Heart right ventricle (tissue), 16 donors: ENCODE measurements at places on chromosomes 1 and 21. TPM values are rescaled to one million over a fixed set of nuclear protein-coding genes. Genes with fewer than 3 reads are reported as not detected.

DNA sequence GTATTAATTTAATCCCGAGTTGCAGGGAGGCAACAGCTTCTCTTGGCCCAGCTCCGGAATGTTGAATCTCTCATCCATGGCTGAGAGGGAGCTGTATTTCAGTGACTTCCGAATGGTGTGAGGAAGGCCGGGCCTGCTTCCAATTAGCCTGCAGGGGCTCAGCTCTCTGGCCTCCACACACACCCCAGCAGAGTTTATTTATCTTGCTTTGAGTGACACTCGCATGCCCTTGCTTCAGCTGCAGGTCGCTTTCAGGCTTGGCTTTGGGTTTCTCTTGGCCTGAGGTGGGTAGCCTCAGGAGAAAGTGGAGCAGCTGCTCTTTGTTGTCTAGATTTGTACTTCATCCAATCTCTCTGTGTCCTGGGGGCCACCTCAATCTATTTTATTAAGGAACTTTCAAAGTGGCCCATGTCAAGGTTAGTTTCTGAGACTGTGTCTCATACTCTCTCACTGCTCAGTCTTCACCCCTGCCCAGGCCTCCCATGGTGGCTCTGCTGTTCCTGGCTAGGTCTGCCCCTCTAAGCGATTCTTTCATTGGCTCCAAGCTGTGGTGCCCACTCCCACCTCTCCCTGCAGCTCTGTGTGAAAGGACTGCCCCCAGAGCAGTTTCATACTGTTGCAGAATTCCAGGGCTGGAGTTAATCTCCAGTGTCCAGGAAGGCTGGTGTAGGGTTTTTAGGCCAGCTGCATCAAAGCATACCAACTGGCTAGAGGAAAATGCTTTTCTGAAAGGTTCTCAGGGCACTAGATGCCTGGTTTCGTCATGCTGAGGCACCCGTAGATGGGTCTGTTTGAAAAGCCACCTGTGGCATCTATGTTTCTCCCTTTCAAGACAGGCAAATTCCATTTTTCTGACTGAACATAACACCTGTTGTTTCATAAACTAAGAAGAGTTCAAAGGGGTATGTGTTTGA is 153.5 kb downstream of the PLXNA2 start:
- DNase-seq: peak; percentile 55

GRCh38 chr1:160823296-160823695 is 27.3 kb downstream of the LY9 start:
- no peak for DNase-seq

DNA sequence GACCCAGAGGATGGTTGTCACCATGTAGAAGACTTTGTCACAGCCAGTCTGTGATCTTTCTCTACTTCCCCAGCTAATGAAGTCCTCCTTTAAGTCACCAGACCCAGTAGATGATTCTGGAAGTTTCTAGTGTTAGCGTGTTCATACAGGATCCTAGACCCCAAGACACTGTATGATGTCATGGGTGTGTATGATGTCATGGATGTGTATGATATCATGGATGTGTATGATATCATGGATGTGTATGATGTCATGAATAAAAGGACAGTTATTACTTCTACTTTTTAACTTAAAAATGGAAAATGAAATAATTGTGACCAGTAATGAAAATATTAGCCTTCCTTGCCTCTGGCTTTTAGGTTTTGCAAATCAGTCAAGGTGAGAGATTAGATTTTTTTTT is 260.0 kb downstream of the FMN2 start:
- DNase-seq: no peak

DNA sequence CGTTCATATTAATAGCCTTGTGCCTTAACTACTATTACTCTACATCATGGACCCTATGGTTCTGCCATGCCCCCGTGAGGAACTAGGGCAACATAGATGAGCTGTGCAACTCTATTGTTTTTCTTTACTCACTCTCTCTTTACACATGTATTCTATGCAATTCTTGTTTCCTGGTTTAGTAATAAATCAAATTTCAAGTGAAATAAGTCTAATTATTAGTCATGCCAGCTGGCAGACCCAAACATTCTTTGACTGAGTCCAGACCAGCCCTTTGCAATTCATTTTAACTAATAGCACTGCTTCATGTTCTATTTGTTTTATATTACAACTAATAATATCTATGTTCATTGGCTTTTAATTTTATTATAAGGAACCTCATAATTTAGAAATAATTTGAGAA is 789.3 kb upstream of the ADAMTS5 start:
- no peak for DNase-seq

- no peak for DNase-seq
These were observed 20.6 kb upstream of the PPM1J start for GRCh38 chr1:112735752-112736151.

GRCh38 chr1:164953098-164953497 is 394.1 kb downstream of the PBX1 start:
- no peak for DNase-seq

GRCh38 chr21:45411810-45412206 is 6.8 kb downstream of the COL18A1 start:
- no peak for DNase-seq

DNA sequence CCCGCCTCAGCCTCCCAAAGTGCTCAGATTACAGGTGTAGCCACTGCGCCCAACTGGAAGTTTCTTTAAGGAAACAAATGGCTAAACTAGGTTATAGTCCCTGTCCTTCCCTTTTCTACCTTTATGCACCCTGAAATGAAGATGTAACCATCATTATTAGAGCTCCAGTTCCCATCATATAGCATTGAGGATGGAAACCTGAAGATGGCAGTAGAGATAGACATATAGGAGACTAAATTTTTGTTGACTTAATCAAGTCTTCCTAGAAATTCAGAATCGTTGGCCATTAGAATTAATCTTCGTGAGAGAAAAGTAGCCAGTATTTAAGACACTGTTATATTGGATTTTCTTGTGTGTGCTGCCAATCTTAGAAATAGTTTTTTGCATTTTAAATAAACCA is 1016.3 kb upstream of the NCAM2 start:
- no peak for DNase-seq

DNA sequence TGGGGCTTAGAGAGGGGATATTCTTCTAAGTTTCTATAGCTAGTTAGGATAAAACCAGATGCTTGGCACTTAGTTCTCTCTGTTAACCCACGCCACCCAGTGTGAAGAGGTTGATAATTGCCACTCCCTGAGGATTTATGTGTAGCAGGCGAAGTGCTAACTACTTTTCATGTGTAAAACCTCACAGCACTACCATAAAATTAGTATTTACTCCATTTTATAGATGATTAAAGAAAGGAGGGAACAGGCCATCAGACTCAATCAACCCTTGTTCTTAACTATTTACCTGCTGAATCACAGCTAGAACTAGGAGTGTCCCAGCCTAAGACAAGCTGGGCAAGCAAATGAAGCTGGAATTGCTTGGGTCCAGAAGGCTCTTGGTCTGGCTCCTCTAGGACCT is 8.9 kb downstream of the LIN28A start:
- DNase-seq: no peak

- no peak for DNase-seq
These were observed 52.3 kb downstream of the UTP25 start for GRCh38 chr1:209880031-209880430.

GRCh38 chr1:163203561-163203960 is 845 bp upstream of the RGS5 start:
- DNase-seq: no peak

DNA sequence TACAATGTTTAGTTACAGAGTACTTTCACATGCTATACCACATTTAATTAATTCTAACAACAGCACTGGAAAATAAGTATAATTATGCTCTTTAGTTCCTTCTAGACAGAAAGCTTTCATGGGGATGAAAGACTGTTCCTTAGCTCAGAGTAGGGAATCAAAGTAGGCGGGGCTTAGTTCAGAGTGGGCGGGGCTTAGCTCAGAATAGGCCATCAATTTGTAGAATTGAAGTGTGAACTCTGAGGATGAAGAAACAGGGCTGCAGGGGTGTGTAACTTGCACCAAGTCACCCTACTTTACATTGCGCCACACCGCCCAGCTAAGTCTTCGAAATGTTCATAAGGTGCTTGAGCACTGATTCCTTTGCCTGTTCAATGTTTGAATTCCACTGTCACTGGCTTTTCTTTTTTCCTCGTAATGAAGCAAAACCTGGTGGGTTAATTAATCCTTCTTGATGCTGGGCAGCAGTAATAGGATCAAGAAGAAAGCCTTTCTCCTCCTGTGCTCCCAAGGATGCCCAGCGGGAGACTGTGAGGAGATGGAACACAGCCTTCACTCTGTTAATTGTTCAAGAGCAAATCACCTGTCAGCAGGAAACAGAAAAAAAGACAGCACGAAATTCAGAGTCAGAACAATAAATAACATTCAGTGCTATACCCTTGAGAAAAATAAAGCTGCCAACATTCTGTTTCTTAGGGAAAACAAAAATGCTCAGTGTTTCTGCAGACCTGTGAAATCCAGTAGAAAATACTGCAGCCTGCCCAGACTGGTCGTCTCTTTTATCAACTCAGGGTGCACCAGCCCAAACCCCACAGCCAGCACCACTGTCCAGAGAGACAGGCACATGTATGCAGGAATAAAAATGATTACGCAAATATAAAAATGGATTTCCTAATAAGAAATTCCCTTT is 66.5 kb upstream of the CAMK1G start:
- DNase-seq: no peak

DNA sequence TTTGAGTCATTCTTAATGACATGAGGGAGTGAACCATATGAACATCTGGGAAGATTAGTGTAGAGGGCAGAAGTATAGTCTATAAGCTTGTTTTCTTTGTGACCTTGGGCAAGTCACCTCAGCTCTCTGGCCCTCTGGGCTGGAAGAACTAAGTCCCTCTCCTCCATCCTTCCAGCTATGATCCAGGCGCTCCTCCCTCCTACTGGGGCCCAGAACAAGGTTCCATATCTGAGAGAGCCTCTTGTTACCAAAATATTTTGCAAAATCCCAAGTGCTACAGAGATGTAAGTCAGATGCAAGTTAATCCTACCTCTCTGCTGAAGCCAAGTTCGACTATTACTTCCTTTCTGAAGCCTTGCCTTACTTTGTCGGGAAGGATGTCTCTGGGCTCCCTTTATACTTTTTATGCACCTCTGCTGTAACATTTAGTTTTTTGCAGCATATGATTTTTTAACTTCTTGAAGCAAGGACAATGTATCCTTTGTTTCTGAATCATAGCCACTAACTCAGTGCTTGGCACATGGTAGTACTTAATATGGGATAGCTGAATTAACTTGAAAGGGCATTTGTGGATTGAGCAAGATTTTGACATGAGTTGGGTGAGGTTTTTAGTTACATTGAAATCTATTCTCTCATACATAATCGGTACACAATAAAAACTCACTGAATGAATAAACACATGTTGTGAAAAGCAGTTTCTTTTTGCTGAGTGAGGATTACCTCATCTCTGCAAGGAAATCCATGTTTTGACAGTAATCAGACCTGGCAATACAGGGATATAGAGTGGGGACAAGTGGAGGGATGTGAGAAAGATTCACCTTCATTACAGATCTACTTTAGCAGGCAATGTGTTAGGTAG is 54.7 kb upstream of the BEND5 start:
- DNase-seq: no peak

- no peak for DNase-seq
These were observed 234.1 kb downstream of the NCAM2 start for GRCh38 chr21:21232320-21232719.

GRCh38 chr21:42287193-42288083 is 27.8 kb downstream of the TFF3 start:
- DNase-seq: no peak

DNA sequence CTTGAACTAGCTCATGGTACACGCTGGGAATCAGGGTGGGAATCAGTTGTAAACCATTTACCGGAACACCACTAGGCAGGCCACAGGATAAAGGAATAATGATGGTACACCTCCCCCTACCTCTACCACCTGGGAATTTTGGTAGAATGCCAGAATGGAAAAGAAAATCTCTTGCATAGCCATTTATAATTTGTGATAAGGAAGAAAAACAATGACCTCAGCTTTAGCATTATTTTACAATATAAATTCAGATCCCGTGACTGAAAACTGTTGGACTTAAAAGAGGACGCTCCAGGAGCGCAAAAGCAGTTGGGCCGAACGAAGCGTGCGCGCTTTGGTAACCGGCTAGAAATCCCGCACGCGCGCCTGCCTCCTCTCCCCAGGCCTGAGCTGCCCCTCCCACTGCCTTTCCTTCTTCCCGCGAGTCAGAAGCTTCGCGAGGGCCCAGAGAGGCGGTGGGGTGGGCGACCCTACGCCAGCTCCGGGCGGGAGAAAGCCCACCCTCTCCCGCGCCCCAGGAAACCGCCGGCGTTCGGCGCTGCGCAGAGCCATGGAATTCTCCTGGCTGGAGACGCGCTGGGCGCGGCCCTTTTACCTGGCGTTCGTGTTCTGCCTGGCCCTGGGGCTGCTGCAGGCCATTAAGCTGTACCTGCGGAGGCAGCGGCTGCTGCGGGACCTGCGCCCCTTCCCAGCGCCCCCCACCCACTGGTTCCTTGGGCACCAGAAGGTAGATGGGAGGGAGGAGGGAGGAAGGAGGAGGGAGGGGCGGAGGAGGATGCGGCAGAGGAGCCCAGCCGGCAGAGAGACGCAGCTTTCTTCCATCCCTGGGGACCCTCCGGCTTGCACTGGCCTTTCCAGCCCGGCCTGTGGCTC is at the start of gene CYP4X1:
Gene CYP4X1, plus strand, starts transcription at position 402 of the 873 bp plus-strand sequence. Its CDS starts 149 bp downstream, at position 551.
- peak; percentile 66 for DNase-seq

GRCh38 chr1:28249866-28250295 is 9.4 kb upstream of the SESN2 start:
- DNase-seq: no peak

DNA sequence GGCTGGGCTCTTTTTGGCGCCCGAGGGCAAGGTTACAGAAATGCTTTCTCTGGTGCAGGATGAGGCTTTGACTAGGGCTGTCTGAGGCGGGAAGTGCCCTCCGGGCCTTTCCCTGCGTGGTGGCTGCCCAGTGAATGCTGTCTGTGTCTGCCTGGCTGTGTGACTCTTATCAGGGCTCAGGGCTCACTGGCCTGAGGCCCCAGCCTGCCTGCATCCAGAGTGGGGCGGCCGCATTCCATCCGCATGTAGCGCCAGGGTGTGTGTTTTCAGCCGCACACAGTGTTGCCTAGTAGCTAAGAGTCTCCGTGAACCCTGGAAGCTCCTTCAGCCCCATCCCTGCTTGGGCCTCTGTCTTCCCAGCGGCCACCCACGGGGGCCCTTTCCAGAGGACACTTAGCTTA is 59.1 kb downstream of the FAAP20 start:
- peak; percentile 79 for DNase-seq

- no peak for DNase-seq
These were observed 18.8 kb downstream of the UCK2 start for GRCh38 chr1:165845992-165846748.

- DNase-seq: no peak
These were observed 23.8 kb upstream of the COL18A1 start for GRCh38 chr21:45381036-45381787.

Gene MASP2
- not detected for total RNA-seq

Gene CFAP141
- 1.1 TPM for total RNA-seq

Gene TRIM33
- total RNA-seq: 22.4 TPM

Gene C1orf216
- 13.3 TPM for total RNA-seq

Gene HUNK
- total RNA-seq: 0.04 TPM

Gene MARK1
- 15.4 TPM for total RNA-seq

Gene ST6GALNAC3
- total RNA-seq: 5.3 TPM

Gene OR2T35
- not detected for total RNA-seq

Gene CA6
- total RNA-seq: not detected

Gene BACE2
- total RNA-seq: 11.2 TPM
